ENCODE measurements at places on chromosomes 1 and 21.

GRCh38 chr1:37840711-37841110 lies 18.7 kb downstream of the MTF1 start:
- peak; percentile 15 for DNase-seq

DNA sequence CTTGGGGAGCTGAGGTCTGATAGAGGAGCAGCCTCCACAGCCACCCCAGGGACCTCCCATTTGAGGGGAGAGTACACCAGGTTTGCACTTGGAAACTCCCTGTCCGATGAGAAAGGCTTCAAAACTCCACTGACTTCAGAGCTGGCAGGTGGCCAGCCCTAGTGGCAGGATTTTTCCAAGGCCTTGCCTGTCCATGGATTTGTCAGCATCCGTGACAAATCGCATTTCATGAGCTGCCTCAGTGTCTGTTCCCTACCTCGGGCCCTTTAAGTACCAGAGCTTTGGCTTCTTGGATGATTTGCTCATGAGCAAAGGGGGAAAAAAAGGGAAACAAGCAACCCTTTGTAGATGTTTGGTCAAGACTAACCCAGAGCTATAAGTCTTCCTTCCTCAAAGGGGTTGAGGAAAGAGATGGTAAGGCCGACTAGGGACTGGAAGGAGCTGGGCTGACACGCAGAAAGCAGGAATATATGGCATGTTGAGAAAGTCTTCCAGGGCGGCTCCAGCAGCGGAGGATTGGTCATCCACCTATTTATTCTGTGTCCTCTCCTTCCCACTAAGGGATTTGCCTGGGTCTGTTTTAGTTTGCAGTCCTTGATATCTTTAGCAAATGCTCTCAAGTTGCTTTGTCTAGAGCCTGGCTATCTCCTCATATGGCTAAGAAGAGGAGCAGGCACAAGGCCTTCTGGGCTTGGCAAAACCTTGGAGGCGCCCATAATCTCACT lies 2.7 kb upstream of the HSPG2 start:
- peak; percentile 98 for DNase-seq

GRCh38 chr21:32819694-32820093 lies 48.1 kb upstream of the PAXBP1 start:
- peak; percentile 87 for DNase-seq

DNA sequence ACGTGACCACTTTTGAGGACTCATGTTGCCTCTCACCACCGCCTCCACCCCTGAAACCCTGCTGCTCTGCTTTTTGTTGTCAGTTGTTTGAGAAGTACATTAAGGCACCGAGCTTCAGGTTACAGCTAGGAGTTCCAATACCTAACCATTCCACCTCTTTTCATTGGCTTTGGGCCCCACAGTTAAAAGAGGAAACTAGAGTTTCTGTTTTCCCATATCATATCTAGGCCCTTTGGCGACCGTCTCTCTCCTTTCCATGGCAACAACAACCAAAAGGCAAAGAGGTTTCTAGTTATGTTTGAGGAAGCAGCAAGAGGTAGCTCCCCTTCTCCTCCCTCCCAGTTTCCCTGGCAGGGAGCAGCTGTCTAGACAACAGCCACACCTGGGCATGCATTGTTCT lies 5.9 kb downstream of the ANKRD35 start:
- no peak for DNase-seq

DNA sequence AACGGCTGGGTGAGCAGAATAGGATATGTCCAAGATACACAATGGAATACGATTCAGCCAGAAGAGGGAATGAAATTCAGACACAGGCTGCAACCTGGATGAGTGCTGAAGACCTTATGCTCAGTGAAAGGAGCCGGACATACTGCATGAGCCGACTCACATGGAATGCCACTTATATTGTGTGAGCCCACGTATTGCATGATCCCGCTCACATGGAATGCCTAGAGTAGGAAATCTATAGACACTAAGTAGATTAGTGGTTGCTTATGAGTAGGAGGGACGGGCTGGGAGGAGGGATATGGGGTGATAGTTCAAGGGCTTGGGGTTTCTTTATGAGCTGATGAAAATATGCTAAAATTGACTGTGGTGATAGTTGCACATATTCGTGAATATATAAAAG lies 26.8 kb downstream of the TMPRSS2 start:
- peak; percentile 80 for DNase-seq

DNA sequence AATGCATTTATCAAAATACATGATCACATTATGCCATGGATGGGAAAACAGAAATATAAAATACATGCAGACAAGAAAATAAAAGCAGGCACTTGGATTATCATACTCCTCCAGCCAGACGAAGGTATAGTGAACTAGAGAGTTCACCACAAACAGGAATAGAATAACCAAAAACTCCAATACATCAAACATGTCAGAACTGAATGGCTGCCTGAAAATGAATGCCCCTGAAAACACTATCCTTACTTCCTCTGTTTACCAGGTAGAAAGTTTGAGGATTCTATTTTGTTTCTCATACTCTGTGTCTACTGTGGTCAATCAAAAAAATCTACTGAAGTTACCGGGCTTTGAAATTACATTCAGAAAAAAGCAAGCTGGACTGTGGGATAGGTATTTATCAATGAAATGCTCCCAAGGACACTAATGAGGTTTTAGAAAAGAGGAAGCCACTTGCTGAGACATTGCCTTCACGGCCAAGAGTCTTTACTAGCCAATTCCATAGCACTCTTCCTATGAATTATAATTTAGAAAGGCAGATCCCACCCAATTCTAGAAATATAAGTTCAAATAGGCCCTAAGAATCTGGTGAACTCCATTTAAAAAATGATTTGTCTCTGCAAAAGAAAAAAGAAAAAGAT lies 197.7 kb downstream of the SMYD3 start:
- no peak for DNase-seq

GRCh38 chr1:156407344-156407743 lies 38.3 kb downstream of the RHBG start:
- DNase-seq: no peak

GRCh38 chr1:45501505-45501859 lies 1.4 kb downstream of the MMACHC start:
- no peak for DNase-seq

GRCh38 chr21:34219334-34220060 lies 144.3 kb upstream of the KCNE2 start:
- DNase-seq: no peak

GRCh38 chr1:169060919-169061639 lies 45.4 kb upstream of the ATP1B1 start:
- no peak for DNase-seq

GRCh38 chr1:8443558-8444194 lies 125.8 kb downstream of the SLC45A1 start:
- no peak for DNase-seq

DNA sequence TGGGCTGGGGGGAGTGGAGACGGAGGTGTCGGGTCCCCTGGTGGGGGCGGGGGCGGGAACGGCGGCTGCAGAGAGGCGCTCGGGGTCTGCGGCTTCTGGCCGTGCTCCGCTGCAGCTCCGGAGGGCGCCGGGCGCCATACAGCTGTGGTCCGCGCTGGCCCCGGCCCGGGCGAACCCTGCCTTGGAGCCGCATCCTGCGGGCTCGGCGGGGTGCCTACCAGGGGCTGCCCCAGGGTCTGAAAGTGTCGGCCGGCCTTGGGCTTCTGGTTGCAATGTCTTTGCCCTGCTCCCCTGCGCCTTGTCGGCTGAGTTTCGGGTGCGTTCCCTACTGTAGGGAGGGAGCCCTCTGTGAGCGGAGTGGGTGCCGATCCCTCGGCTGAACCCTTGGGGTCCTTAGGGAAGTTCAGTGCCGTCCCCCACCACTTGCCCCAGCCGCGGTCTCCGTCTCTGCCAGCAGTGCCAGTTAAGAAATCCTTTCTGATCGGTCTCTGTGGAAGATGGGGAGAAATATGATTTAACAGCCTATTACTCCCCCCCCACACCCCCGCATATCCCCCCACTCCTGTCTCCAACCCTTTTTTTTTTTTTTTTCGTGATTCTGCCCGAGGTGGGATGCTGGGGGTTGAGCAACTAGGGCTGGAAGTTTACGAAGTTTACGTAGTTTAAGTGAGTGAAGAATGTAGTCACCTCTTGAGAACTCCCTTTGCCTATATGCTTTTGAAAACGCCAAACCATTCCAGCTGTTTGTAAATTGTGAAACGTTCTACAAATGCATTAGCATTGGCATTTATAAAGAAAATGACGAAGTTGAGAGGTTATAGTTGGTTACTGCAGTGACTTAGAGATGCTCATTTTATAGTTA lies 588 bp downstream of the NEXN start:
- peak; percentile 81 for DNase-seq

GRCh38 chr1:93844262-93845045 lies 34.6 kb downstream of the DNTTIP2 start:
- peak; percentile 86 for DNase-seq

DNA sequence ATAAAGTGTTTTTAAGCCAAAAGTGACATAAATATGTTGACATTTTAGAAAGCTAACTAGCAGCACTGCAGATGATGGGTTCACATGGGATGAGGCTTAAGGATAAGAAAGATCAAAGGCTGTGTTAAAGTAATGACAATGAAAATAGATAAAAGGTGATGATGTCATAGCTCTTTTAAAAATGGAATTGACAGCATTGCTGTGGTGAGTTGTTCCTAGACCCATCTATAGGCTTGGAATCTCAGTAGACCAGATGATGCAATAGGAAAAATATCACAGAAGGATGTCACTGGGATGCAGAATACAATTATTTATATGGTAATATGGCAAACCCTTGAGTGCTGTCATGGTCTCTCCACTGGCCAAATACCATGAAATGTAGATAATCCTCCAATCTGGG lies 286.0 kb downstream of the PLA2G4A start:
- DNase-seq: no peak

DNA sequence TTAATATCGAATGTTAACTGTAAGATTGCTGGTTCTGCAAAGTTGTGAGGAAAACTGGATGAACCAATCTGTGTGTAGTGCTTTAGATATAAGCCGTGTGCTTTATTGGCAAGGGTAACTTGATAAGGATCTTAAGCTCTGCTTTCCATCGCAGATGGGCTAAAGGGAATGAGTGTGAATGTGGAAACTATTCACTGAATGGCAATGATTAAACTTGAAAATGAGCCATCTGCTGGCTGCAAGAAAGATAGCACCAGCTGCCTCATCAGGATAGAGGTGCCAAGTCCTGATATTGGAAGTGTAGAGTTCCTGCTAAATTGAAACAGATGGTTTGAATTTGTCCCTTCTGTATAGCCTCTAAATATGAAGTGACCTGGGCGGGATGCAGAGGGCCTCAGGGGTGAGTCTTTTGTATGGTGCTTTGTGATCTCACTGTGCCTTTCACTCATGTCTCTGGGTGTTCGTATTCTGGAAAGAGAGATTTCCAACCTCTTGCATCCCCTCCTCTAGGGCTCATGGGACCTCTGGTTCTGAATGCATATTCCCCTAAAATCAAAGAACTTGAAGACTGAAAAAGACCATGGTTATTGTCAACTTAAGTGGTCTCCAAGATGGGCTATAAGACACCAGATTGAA lies 9.2 kb downstream of the FCRL3 start:
- DNase-seq: peak; percentile 23

DNA sequence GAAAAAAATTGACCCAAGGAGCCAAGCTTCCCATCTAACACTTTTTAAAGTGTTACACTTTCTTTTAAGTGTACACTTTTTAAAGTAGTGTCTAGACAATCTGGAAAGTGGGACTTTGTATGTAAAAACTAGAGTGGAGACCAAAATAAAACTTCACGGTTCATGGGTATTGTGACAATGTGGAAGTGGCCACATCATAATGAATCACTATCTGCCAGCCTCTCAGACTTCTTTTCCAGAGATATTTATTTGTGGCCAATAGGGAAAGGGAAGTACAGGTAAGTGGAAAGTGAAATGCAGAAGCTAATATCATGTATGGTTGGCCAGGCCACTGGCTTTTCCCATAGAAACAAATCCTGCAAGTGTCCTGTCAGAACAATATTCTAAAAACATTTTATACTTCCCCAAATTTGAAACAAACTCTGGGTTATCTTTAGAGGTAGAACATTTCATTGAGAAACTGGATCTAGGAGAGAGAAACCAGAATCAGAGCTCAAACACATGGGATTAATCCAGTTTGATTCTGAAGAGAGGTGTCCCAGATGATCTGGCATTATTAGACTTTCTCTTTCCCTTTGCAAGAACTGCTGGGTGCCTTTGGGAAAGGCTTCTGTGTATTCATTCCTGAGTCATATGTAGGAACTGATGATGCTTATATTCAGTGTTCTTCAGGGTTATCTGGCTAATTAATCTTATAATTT lies 2.0 kb downstream of the TNFSF18 start:
- peak; percentile 69 for DNase-seq

- peak; percentile 33 for DNase-seq
Measured at GRCh38 chr1:155062702-155063411, 683 bp upstream of the EFNA4 start.

GRCh38 chr1:152565115-152565514 lies 1.5 kb downstream of the LCE3E start:
- no peak for DNase-seq

DNA sequence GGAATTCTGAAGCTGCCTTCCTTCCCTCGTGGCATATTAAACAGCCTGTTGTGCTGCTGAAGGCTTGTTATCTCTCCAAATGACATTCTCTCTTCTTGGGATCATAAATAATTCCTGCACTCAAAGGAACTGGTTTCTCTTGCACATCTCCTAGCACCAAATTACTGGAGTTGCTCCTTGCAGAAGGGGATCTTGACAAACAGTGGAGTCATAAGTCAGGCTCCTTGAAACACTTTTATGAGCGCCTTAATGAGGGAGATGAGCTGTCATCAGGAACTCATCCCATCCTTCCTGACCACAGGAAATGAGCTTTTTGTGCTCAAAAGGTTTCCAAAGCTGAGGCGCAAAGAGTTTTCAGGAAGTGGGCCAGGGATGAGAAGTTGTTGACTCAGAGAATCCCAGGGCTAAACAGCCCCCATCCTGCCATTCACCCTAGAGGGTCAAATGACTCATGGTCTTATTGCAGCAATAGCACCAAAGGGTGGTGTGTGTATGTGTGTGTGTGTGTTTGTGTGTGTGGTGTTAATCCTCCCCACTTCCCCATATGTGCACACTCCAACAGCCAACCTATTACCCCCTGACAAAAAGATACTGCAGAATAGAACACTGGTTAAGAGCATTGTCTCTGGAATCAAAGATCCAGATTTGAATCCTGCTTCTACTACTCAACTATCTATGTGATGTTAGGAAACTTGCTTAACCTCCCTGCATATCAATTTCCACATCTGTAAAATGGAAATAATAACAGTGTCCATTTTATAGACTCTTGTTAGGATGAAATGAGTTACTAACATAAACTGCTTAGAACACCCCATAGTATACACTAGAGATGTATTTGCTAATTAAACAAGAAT lies 2.8 kb upstream of the PHC2 start:
- peak; percentile 99 for DNase-seq

- DNase-seq: no peak
Measured at GRCh38 chr1:61520401-61520800, 204.5 kb downstream of the TM2D1 start.

DNA sequence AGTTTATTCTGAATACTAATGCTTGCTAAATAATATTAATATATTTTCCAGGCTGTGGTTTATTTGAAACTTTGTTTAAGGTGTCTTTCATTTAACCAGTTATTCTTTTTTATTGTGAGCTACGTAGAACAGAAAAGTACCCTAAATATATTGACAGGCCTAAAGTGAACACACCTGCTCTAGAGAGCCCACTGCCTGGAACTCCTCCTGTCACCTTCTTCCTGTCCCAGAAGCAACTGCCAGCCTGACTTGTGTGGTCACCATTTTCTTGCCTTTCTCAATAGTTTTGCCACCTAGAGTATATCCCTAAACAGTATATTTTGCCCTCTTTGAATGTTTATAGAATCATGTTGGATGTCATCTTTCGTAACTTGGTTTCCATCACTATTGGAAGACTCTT lies 48.5 kb downstream of the SCCPDH start:
- DNase-seq: no peak

Data from IMR-90 (cell line).